Fibroblast of skin of abdomen (primary cell): ENCODE measurements at places on chromosomes 2 and 18.
A peak's percentile ranks its signal among the peaks of the same experiment; 100 is the strongest.

GRCh38 chr18:9638886-9639285, 24.5 kb upstream of the PPP4R1 start:
- no peak for DNase-seq

- DNase-seq, result no peak
Measured at GRCh38 chr2:157789933-157790511, 86.1 kb downstream of the ACVR1 start.

DNA sequence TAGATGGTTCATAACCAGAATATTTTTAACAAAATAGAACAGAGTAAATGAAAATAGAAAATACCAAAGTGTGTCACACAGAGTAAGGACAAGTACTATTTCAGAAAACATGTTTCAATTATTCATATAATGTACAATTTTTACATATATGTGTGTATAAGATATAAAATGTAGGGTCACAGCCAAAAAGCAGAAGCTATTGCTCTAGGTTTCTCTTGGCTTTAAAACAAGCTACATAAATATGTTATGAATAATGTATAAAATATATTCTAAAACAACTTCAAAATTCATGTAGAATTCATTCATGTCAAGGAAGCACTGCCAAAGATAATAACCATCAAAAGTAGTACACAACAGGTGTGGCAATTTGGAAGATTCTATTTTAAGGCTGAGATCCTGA, 218.2 kb downstream of the TTC32 start:
- no peak for DNase-seq

DNA sequence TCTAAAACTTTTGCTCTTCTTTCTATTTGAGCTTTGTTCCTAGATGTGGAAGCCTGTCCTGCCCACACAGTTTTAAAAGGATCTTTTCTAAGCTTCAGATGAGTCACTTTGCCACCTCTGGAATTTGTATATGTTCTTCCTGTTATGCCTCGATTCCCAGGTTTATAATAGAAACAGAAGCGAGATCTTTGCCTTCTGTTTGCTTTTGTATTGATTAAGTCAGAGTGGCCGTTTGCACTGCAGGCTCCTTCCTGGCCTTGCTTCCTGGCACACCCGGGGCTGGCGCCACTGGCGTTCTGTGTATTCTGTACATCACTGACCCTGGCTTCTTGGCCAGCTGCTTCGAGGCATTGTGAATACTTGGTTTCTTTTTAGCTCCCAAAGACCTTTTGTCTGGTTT, 91.8 kb downstream of the MTCL1 start:
- DNase-seq, result no peak

DNA sequence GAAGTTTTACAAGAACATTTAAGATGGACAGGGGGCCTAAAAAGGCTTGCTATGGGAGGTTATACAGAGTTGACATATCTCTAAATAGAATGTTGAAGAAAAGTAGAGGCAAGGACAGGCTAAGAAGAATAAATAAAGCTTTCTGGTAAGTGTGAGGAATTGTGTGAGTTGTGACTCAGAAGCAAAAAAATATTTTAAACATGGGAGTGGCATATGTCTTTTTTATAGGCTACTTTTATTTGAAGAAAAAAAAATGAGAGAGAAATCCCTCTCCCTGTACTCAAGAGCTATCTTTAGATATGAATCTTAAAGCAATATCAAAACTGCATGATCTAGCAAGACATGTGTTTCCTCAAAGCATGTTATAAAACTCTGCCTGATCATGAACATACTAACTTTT, 41.1 kb downstream of the RAB3GAP1 start:
- DNase-seq, result no peak

GRCh38 chr2:20934236-20934635, 109.6 kb downstream of the APOB start:
- peak; percentile 15 for DNase-seq

- DNase-seq, result no peak
Measured at GRCh38 chr2:26168785-26169184, 4.1 kb upstream of the GAREM2 start.

- DNase-seq, result no peak
Measured at GRCh38 chr2:24766609-24767008, 26.6 kb downstream of the PTRHD1 start.

DNA sequence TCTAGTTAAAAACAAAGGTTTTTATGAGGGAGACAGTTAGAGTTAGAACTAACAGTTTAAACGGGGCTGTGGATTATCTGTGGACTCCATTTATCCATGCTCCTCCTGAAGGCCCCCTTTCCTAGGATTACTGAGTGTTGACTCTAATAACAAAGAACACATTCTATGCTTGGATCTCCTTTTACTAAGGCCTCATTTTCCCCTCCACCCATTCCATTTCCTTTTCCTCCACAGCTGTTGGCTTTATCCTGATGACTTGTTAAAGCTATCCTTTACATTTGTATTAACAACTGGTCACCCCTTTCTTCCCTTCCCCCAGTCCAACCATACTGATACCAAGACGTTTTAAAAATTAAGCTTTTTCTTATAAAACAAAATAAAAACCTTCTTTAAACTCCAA, 220.6 kb downstream of the SRBD1 start:
- no peak for DNase-seq

DNA sequence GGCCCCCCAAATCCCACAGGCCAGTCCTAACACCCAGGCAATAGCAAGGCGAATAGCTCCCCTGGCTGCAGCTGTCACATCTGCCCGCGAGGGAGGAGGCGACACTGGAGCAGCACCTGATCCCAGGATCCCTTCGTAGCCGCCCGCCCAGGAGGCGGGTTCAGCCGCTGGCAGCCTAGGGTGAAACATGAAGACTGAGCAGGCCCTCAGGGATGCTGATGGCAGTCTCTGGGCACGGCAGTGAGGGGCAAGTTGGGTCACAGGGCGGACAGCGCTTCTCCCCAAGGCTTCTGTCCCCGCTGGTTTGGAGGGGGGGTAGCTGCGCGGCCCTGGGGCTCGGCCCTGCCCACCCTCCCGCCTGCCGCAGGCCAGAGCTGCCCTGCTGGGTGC, 1.9 kb downstream of the DNMT3A start:
- no peak for DNase-seq

- DNase-seq, result peak; percentile 45
Measured at GRCh38 chr2:241216211-241216761, 27.8 kb downstream of the ANO7 start.

DNA sequence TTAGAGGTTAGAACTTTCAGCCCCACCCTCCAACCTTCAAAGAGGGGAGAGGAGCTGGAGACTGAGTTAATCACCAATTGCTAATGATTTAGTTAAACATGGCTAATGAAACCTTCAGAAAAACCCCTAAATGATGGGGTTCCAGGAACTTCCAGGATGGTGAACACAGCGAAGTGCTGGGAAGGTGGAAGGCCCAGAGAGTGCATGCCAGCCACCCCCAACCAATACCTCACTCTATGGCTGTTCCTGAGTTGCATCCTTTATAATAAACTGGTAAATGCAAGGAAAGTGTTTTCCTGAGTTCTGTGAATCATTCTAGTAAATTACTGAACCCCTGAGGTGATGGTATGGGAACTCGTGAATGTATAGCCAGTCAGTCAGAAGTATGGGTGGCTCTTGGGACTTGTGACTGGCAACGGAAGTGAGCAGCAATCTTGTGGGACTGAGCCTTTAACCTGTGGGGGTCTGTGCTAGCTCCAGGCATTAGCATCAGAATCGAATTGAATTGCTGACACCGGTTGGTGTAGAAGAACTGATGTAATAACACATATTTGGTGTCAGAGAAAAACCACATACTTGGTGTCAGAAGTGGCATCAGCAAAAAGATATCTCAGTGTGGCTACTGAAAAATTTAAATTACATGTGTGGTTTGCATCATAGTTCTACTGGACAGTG, 37.4 kb downstream of the NPHP1 start:
- DNase-seq, result peak; percentile 51

GRCh38 chr2:58569475-58570185, 328.5 kb upstream of the FANCL start:
- peak; percentile 35 for DNase-seq

DNA sequence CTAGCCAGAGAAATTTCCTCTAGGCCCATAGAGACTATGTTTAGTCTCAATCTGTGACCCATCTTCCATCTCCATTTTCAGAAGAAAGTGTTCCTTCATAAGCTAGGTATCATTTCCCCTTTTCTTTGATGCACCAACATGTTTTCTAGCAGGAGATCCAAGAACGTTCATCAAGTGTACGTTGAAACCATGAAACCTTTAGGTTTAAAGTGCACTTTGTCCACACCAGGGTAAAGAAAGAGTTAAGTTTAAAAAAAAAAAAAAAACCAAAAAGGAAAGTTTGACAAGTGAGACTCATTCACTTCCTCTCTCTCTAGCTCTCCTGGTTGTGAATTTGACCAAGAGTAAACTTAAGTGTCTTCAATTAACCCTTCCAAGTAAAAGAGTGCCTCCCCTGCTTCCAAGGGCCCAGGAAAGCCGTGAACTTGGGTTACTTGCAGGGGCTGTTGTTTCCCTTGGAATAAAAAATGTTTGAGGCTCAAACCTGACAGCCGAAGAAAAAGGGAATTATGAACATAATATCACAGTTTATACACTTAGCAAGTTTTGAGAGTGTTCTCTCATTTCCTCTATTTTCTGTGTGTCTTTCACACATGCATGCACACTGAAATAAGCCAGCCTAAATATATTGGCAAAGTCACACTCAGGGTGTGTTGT, 56.7 kb downstream of the LBH start:
- no peak for DNase-seq

- peak; percentile 27 for DNase-seq
Measured at GRCh38 chr2:218168635-218169462, 2.1 kb upstream of the CXCR1 start.

DNA sequence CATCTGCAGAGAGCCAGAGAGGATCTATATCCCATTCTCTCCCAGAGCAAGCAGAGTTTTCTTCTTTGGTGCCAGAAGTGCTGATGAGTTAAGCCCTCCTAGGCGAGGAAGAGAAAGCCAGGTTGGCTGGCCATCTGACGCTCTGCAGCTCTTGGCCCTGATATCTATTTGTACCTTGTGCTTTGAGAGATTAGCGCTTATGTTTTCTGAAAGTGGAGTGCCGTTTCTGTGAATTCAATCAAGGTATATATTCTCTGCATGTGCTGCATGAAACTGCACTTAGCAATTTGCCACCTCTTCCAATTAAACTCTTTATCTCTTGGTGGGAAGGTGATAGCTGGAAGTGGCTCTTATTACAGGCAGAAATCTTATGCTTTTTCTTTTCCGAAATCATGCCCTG, 177.5 kb downstream of the LPIN1 start:
- DNase-seq, result no peak
